Glutamatergic neuron (in vitro differentiated cells): ENCODE measurements at places on chromosomes 3 and 15.

DNA sequence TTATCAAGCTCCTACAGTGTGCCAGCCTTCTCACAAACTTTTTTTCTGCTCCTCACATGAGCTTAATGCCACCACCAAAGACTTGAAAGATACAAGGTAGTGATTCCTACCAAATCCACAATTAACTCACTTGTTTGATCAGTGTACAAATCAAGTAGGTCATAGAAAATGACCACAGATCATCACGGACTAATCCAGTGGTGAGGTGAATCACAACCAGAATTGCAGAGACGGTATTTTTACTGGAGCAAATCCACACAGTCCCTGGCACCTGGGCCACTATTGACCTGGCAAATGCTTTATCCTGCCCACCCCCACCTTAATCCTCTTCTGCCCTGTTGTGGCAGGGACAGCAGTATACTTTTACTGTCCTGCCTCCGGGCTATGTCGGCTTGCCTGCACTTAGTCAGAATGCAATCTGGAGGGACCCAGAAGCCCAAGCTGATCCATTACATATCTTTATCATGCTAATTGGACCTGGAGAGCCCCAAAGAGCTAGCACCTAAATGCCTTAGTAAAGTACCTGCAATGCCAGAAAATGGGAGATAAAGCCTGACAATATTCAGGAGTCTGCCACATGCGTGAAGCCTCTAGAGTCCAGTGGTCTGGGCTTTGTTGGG is 83.9 kb upstream of the CDV3 start:
- no peak for DNase-seq

DNA sequence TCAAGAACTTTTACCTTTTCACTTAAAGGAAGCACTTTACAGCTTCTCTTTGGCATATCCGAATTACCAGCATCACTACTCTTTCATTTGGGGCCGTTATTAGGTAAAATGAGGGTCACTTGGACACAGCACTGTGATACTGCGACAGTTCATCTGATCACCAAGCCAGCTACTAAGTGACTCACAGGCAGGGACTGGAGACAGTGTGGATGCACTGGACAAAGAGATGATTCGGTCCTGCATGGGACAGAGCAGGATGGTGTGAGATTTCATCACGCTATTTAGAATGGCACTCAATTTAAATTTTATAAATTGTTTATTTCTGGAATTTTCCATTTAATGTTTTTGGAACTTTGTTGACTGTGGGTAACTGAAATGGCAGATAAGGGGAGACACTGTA is 166.9 kb upstream of the IL12A start:
- no peak for DNase-seq

DNA sequence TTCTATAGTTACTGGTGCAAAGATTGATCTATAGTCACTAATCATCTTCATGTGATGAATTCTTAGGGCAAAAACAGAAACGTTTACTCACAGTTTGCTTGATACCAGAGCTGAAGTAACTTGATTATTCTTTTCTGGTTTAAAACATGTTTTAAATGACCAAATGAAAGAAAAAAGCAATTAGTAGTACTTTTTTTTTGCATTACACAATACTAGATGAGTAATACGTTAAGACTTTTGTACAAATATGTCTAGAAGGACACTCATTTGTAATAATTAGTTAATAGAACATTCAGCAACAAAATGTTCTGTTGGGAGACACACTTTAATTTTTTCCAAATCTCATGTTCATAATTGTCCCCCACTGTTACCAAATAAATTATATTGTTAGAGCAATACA is 523.2 kb downstream of the SOX2 start:
- DNase-seq: no peak

DNA sequence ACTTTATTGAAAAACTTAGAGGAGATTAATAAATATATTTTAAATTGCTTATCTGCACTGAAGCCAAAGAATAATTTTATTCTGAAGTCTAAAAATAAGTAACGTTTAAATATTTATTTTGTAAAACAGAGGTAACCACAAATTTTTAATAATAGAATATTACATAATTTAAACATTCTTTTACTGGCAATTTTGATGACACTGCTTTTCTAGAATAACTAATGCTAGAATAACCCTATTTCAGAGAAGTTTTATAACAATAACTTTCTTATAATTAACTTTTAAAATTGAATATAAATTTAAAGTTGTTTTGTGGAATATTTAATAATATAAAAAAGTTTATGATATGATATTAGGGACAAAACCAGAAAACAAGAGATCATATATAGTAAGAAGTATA is 409.6 kb upstream of the KCNMB2 start:
- DNase-seq: no peak

DNA sequence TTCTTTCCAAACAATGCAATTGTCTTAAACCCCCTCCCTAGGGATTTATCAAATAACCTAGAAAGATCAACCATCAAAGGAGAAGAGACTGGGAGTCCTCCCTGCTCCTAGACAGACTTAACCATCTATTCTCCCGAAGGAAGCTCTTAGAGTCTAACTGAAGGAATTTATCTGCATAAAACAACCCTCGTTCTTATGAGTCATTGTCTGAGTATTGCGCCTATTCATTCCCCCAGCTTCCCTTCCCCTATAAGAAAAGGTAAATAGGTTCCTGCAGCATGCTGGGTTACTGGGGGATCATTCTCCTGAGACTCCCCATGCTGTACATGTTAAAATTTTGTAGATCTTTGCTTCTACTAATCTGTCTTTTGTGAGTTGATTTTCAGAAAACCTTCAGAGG is 412.7 kb downstream of the OCA2 start:
- no peak for DNase-seq

GRCh38 chr3:65915477-65915876 is 123.2 kb downstream of the MAGI1 start:
- DNase-seq: no peak

- no peak for DNase-seq
Observed at GRCh38 chr3:118984699-118985098, 49.9 kb downstream of the IGSF11 start.

GRCh38 chr3:115651087-115651486 is 27.8 kb downstream of the GAP43 start:
- DNase-seq: no peak

DNA sequence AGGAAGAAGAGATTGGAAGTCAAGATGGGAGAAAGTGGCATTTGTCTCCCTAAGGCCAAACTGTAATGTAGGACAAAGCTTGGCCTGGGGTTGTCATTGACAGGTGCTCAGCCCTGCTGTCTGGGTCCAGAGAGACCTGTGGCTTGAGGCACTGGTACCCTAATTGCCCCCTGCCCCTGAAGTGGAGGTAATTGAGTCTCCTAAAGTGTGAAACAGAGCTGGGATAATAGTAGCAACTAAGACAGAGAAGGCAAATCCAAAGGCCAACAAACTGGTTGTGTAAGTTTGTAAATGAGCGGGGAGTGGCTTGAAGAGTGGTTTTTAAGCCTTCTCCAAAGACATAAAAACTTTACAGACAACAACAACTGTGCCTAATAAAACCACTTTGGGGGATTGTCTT is 264.2 kb upstream of the ROPN1 start:
- DNase-seq: no peak

- no peak for DNase-seq
Observed at GRCh38 chr3:195579281-195579680, 4.5 kb downstream of the APOD start.

DNA sequence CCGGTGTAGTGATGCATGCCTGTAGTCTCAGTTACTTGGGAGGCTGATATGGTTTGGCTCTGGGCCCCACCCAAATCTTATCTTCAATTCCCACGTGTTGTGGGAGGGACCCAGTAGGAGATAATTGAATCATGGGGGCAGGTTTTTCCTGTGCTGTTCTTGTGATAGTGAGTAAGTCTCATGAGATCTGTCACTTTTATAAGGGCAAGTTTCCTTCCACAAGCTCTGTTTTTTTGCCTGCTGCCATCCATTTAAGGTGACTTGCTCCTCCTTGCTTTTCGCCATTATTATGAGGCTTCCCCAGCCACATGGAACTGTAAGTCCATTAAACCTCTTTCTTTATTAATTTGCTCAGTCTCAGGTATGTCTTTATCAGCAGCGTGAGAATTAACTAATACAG is 566.7 kb upstream of the NECTIN3 start:
- DNase-seq: no peak

- DNase-seq: no peak
Observed at GRCh38 chr15:63763476-63764123, 70.1 kb downstream of the HERC1 start.

DNA sequence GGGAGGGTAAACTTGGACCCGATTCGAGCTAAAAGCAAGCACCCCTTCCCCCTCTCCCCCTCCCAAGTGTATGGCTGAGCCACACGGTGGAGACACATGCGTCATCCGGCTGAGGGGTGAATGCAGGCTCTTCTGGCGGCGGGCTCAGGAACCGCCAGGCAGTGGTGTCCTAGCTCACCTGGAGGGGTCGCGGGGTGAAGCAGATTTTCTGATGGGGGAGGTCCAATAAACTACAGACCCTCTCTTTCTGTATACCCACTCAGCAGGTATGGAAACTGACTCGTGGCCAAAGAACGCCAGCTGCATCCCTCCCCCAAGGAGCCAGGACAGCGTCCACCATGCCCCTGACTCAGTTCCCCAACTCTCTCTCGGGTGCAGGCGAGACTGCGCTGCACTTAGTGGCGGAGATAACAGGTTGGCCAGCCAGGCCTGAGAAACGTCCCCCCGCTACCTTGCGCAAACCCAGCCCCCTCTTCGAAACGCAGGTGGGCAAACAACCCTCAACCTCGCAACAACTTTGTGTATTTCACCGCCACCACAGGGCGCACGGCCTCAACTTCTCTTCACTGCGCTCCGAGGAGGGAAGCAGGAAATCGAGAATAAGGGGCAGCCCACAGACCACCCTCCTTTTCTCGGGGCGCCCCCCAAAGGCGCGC is 1.3 kb downstream of the MAGI1 start:
- peak; percentile 31 for DNase-seq

DNA sequence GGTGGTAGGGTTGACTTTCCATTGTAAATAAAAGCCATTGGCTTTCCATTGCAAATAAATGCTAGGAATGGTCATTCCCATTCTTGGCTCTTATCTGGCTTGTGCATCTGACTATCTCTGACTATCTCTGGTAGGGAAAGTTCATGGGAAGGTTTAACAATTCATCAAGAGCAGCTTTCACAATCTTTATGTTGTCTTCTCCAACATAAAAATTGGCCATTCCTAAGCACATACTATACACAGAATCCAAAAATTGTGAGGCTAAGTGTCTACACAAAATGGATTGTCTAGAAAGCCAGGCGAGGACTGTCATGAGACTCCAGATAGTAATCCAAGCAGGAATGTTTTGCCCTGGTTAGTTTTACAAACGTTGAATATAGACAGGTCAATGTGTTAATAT is 54.4 kb upstream of the WNT5A start:
- DNase-seq: no peak

DNA sequence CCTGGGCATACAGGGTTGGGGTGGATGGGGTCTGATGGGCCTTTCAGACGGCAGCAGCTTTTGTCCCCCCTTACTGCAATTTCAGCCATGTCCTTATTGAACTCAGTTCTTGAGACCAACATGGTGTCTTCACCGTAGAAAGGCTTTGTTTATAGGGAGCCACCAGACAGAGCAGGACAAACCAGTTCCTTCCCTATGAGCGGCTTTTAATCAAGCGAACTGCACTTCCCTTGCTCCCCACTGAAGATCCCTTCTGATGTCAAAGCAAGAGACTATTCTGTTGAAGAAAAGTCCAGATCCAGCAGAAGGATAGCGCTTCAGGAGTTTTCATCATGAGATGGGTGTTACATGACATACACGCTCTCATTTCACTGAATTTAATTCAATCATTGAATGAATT is 100.4 kb downstream of the CD47 start:
- DNase-seq: no peak

DNA sequence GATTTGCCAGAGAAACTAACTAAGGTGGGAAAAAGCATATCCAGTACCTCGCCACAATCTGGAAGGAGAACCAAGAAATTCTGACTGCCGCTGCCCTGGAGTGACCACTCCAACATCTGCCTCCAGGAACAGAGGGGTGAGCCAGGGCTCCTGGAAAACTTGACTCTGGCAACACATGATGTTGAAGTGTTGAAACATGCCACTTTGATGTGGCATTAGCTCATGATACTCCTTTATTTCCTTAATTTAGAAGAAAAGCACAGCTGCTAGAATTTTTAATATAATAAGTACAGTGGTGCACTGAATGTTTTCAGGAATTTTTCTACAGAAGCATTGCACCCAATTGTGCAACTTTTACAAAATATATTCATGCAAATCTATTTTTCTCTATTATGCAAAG is 109.9 kb upstream of the BCL6 start:
- no peak for DNase-seq

DNA sequence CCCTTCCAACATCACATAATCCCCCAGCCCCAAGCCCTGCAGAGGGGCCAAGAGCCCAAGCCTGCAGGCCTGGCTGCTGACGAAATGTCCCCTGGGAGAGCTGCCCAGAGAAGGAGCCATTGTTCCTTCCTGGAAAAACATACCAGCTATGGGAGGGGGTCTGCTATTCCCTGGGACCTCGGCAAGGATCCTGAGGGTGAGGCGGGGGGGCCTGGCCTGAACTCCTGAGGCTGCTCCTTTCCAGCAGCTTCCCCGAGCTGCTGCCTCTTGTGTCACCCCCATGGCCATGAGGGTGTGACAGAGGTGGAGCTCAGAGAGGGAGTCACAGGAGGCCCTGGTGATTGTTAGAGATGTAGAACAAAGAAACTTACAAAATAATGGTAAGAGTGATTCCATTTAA is 12.9 kb downstream of the LOXL1 start:
- DNase-seq: no peak

- DNase-seq: no peak
Observed at GRCh38 chr15:60390871-60391501, 6.8 kb downstream of the ANXA2 start.

GRCh38 chr15:76871930-76872329 is 33.2 kb downstream of the SCAPER start:
- no peak for DNase-seq

GRCh38 chr15:64969401-64969800 is 20.3 kb downstream of the SPG21 start:
- no peak for DNase-seq

DNA sequence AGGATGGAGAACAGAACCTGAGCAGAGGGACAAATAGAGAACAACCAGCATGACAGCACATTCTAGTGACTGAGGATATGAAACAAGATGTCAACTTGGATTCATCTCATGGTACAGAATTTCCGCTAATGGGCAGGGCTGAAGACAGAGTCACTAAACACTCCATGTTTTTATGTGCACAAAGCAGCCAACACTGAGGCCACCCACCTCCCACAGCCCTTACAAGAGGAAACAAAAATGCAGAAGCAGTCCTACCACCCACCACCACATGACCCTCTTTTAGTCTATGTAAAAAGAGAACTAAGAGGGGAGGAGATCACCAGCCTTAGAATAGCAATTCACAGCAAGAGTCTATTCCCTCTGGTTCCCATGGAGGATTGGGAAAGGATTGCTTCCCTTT is 131.4 kb upstream of the UBE2E2 start:
- no peak for DNase-seq
